NK-92 treated with Interleukin-12 subunit alpha and Interleukin-12 subunit beta, amount 100 ng/mL, for 24 hours (cell line): ENCODE measurements at places on chromosomes 5 and 9.

- no peak for DNase-seq
Observed at GRCh38 chr9:5671711-5672353, 42.9 kb downstream of the RIC1 start.

GRCh38 chr5:123398058-123398733, 25.0 kb downstream of the CEP120 start:
- DNase-seq = no peak

GRCh38 chr5:158119961-158120723, 261.2 kb upstream of the CLINT1 start:
- no peak for DNase-seq

DNA sequence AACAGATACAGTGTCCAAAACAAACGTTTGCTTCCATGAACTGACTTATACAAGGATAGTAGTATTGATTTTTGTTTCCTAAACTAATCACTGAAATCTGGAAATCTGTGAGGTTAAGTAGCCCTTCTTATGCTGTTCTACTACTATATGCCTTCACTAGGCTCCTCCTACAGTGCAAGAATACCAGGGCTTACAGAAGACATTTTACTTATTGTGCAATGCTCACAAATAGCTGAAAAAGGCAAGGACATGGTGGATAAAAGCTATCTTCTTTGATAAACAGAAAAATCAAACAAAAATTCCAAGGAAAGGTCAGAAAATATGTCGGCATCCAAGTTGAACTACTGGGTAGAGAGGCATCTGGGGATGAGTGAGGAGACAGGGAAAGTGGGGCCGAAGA, 61.9 kb downstream of the OXCT1 start:
- DNase-seq = no peak

DNA sequence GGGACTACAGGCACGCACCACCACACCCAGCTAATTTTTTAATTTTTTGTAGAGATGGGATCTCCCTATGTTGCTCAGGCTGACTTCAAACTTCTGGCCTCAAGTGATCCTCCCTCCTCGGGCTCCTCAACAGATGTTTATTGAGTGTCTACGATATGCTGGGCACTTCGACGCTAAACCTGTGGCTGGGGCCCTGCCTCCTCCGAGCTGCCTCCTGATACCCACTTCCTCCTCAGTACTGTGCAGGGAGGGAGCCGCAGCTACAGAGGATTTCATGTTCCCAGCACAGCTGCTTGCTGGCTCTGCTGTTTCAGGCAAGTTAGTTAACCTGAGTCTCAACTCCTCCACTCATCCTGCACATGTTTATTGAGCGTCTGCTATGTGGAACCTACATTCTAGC, 9.6 kb downstream of the AIF1L start:
- DNase-seq = no peak

- no peak for DNase-seq
Observed at GRCh38 chr9:37873955-37874354, 30.0 kb downstream of the SLC25A51 start.

- DNase-seq = no peak
Observed at GRCh38 chr5:36552651-36553393, 53.6 kb upstream of the SLC1A3 start.

DNA sequence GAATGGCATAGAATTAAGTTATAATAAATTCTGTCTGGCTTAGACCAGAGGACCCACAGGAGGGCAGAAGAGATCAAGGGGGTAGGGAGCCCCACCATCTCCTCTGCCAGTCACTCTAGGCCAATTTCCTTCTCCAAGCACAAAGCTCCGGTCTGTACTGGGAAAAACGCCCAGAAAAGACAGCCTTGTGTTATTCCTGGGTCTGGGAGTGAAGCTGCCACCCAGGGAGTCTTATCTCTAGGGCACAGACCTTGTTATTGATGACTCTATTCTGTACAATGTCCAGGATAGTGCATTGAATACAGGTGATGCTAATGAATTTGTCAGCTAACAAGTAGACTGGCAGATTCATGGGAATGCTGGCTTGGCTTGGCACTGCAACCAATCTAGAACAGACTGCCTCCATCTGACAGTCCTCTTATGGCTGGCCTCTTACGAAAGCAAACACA, 60.7 kb downstream of the MED27 start:
- DNase-seq = no peak

- no peak for DNase-seq
Observed at GRCh38 chr5:152170350-152170749, 234.7 kb downstream of the NMUR2 start.

GRCh38 chr5:61603211-61603908, 271.3 kb downstream of the ZSWIM6 start:
- DNase-seq = no peak

DNA sequence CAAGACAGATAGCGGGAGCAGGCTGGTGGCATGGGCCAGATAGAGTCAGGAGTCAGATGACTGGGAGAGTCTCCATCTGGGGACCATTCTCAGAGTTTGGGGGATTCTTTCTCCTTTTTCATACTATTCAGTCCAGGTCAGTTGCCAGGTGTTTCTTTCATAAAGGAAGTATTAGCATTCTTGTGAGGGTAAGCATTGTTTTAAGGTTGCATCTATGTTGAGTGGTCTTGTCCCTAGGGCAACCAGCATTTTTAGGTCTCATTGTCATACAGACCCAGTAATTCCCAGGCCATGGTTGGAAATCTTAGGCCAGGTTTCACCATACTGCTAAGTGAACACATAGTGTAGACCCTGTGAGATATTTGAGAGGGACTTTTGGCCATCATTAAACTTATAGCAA, 122.3 kb upstream of the POC5 start:
- DNase-seq = no peak

- peak; percentile 17 for DNase-seq
Observed at GRCh38 chr9:113590991-113591898, 127.7 kb downstream of the RGS3 start.

DNA sequence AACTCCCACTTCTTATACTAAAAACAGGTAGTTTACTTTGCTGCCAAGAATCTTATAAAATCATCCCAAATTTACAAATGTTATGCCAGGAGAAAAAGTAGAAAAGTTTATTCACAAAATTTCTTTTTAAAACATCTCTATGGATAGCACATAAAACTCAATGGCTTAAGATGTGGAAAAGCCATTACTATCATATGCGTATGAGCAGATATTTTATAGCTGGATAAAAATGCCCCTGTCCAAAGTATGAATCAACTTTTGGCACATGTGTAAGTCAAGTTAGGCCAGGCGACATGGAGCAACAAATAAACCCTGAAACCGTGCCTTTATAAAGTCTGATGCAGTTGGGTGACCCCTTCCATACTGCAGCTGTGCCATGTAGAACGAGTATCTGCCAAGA, 38.6 kb upstream of the FBP1 start:
- no peak for DNase-seq

- no peak for DNase-seq
Observed at GRCh38 chr5:38574009-38574408, 17.6 kb upstream of the LIFR start.

DNA sequence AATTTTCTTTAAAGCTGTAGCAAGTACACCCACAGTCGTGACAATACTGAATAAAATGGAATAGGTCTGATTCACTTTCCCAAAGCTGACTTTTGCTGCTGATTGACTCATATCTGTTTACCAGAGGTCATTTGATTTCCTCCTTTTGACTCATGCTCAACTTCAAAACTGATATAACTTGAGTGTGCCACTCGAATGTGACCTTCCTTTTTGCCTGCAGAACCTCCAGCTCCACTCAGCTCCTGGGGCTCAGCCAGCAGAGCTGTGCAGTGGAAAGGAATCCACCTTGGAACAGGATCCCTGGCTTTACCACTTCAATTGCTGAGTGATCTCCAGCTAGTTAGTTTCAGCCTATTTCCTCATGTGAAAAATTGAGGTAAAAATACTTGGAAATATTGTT, 84.1 kb downstream of the FEM1C start:
- no peak for DNase-seq

GRCh38 chr5:115510145-115510645, 34.4 kb downstream of the FEM1C start:
- no peak for DNase-seq

DNA sequence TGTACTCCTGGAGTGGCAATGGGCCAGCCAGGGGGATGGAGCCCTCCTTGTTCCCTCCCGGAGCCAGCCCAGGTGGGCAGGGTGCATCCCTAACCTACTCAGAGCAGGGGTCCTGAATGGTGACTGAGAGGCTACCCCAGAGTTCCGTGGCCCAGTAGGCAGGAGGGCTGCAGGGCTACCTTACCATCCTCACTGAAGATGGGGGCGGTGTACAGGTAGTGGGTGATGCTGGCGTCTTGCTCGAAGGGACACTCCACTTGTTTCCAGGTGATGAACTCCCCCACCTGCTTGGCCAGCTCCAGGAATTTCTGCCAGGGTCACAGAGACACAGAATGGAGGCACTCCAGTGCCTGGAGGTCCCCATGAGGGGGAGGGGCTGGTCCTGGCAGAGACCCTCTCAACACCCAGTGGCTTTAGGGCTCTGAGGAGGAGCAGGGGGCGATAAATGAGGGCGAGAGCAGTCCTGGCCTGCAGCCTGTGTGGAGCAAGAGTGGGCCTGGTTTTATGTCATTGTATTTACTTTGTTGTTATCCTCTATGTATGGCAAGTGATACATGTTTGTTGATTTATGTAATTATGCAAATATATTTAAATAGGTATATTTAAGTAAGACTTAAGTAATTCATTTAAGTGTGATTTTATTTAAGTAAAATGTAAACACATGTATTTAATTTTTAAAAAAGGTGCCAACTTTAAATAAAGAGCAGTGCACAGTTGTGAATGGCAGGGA, 39.9 kb upstream of the RNF130 start:
- no peak for DNase-seq

GRCh38 chr5:62718324-62718723, 139.7 kb downstream of the LRRC70 start:
- no peak for DNase-seq

GRCh38 chr9:123238365-123238764, 30.0 kb downstream of the STRBP start:
- no peak for DNase-seq

DNA sequence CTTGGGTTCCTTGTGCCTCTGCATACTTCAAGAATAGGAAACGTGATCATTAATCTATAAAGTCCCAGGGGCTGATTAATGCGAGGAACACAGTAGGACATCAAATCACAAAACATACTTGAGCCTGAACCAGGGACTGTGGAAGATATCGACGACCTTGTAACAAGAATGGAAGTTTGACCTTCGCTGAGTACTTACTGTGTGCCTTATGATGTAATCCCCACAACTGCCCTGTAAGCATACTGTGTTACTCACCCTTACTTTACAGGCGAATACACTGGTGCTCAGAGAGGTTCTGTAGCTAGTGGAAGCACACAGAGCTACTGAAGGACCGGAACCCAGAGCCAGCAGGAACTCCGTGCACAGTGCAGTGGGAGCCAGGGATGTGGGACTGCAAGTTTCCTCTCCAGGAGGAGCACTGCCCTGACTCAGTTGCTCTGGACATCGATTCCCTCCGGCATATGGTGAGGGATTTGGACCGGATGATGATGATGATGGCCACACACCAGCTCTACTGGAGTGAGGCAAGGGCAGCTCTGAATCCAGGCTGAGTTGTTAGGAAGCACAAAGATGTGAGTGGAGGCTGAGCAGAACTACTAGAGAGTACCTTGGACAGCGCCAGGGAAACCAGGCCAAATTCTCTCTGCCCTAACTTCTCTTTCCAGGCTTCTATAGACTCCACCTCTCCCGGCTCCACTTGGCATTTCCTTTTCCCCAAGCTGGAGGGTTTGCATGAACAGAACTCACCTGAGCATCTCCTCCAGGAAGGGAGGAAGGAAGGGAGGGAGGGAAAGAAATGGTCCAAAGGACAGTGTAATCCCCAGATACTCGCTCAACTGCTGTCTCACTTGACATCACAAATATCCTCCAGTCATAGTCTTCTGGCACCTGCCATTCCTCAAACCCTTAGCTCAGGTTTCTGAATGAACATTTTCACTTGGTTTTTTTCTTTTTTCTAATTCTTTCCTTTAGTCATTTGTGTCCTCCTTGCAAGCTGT, 1.5 kb upstream of the GABBR2 start:
- no peak for DNase-seq

GRCh38 chr5:92711956-92712355, 869.1 kb downstream of the NR2F1-AS1 start:
- DNase-seq = no peak

- DNase-seq = no peak
Observed at GRCh38 chr9:81305561-81306182, 383.7 kb downstream of the TLE1 start.

GRCh38 chr5:99272576-99272975, 343.8 kb upstream of the CHD1 start:
- no peak for DNase-seq
